ENCODE measurements at places on chromosomes 2 and 18.

DNA sequence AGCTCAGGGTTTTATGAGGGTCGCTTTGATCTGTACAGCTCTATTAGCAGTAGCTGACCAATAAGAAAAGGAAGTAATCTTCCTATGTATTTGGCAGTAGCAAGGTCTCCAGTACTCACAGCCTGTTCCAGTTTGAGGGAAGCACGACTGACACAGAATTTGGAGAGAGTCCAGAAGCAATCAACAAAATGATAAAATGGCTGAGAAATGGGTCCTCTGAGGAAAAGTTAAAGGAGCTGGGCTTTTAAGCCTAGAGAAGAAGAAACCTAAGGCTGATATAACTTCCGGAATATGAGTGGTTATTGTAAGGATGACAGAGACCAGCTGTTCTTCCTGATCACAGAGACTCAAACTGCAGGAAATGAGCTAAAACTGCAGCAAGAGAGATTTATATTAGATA lies 382.8 kb downstream of the GPD2 start:
- no peak for DNase-seq

DNA sequence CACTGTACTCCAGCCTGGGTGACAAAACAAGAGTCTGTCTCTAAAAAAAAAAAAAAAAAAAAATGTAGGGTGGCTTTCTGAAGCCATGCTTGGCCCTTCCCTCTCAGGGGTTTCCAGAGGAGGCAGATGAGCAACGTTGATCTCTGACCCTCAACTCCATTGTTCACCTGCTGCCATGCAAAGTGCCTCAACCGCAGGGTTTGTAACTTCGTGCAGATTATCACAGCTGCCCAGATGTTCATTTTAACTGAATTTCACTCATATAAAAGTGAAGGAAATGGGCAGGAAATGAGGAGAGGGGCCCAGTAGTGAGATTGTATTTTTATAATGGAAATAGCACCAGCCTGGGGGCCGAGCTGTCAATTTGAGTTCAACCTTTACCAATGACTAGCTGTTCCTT lies 14.9 kb upstream of the B3GNT2 start:
- DNase-seq, result no peak

DNA sequence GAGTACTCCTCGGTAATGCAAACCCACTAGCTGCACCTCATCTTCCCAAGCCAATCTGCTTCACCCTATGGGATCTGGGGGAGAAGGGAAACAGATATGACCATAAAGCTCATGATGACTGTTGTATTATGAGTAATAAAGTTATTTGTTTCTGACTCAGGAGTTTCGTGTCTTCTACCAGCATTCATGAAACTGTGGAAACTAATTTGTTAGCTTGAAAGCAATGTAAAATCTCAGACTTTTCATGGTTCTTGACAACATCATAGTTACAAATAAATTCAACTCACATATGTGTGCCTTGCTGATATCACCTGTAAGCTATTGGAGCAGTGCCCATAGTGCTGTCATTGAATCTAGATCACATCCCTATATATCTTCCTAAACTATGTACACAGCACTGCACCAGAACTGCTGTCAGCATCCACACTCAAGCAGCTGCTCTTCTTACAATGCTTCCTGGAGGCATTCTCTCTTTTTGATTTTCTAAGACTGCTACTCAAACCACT lies 135.6 kb upstream of the KYNU start:
- DNase-seq, result no peak

DNA sequence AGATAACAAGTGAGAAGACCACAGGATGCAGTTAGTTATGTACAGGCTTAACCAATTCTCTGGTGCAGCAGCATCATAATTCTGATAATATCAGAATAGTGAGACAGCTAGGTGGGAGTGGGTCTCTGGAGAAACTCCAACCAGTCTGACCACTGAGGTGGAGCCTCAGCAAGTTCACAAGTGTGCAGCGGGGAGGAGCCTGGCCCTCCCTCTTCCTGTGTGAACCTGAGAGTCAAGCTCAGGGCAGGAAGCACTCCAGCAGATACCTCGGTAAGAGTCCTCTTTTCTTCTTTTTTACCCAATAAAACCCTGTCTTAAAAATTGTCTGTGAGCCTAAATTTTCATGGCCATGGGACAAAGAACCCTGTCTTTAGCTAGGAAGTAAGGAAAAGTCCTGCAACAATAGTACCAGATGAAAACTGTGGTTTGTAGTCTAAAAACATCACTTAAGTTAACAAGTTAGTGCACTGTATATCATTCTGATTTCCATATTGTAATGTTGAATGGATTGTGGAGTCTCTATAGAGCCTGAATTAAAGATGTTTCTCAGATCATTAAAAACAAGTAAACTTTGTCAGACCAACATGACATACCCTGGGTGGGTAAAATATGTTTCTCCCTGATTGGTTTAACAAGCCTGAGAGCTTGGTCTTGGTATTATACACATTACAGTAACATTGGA lies 370.8 kb downstream of the TMEM182 start:
- DNase-seq, result no peak

DNA sequence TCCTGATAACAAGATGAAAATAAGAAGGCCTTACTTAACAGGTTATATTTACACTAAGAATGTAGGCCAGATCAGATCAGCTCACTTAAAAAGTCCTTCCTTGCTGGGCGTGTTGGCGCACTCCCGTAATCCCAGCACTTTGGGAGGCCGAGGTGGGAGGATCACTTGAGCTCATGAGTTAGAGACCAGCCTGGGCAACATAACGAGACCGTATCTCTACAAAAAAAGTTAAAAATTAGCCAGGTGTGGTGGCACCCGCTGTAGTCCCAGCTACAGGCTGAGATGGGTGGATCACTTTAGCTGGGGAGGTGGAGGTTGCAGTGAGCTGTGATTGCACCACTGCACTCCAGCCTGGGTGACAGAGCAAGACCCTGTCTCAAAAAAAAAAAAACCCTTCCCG lies 53.2 kb upstream of the SOS1 start:
- no peak for DNase-seq

DNA sequence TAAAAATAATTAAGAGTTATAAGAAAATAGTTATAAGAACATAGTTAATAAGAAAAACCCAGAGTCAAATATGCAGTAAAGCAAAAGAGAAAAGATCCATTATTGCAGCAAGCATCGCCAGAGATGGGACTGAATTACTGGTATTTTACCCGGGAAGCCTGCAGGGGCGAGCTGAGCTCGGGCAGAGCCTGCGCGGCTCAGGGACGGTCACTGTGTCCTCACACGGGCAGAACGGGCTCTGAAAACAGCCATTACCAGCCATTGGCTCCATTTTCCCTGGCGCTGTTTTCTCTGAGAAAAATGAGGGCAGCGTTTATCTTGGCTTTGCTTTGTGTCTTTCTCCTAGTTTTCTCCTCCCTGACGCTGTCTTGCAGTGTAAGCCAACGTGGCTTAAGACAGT lies 95.3 kb upstream of the ALKAL2 start:
- DNase-seq, result no peak

DNA sequence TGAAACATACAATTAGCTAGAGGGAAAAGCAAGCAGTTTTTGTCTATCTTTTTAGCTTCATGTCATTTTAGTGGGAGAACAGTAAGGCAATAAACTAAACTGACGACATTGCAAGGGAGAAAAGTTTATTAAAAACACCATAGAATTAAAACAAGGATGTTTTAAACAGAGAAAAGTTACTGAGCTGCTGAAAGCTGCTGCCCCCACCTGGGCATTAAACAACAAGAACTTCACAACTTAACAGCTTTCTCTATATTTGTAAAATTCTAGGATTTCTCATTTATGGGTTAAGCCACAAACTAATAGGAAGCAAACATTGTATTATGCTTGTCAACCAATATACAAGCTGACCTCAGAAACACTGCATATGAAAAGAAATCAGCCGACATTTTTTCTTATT lies 289.2 kb downstream of the ERBB4 start:
- no peak for DNase-seq

GRCh38 chr2:231926761-231927565 lies 767 bp upstream of the NPPC start:
- no peak for DNase-seq

DNA sequence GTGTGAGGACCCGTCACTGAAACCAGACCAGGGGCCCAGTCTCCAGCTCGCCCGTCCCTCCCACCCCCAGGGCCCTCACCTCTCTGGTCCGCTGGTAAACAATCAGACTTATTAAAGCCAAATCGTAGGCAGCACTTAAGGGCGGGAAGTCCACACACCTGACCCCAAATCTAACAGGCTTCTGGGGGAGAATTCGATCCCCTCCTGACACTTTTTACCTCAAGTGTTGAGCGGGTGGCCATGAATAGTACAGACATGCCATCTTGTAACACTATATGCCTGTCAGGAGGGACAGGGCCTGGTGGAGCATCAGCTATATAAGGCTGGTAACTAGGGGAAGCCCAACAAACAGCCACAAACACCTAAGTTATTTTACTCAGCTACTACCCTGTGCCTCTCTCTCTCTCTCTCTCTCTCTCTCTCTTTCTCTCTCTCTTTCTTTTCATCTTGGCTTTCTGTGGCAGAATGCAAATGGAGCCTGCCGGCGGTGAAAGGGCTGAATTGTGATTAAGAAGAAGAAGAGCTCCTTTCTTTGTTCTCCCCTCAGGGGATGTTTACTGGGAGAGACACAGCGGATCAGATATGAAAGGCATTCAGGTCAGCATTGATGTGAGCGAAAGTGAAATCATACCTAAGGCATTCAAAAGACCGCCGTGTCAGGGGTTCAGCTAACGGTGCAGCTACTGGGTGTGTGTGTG lies 9.5 kb downstream of the ZEB2 start:
- no peak for DNase-seq

DNA sequence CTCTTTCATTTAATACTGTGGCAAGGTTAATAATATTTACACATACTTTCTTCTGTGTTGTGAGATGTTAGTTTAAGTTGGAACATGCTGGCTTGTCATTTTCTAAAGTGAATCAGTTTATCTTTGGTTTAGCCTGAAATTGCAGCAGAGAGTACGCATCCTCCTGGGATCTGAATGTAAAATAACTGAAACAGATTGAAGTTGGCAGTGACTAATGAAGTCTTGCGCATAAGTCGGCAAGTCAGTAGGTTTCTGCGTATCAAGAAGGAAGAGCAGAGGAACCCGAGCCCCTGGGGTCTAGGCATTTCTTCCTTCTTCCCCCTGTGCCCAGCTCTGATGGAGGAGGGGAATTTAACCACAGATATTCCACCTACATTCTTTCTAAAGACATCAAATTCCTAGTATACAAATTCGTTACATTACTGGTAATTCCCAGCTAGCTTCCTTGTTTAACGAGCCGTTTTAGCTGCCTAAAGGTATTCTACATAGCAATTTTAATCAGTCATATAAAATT lies 392.1 kb upstream of the RAB12 start:
- DNase-seq, result no peak

DNA sequence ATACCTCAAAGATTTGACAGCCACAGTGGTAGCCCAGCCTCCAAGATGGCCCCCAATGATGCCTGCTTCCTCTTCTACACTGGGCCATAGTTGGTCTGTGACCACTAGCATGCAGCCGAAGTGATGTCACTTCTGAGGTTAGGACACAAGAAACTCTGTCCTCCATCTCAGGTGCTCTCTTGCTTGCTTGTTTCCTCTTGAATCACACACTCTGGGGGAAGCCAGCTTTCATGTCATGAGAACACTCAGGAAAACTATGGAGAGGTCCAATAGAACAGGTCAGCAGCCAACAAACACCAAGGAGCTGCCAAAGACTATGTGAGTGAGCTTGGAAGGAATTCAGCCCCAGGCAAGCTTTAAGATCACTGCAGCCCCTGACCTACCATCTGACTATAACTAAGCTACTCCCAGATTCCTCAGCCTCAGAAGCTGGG lies 3.3 kb upstream of the ADAM17 start:
- no peak for DNase-seq

DNA sequence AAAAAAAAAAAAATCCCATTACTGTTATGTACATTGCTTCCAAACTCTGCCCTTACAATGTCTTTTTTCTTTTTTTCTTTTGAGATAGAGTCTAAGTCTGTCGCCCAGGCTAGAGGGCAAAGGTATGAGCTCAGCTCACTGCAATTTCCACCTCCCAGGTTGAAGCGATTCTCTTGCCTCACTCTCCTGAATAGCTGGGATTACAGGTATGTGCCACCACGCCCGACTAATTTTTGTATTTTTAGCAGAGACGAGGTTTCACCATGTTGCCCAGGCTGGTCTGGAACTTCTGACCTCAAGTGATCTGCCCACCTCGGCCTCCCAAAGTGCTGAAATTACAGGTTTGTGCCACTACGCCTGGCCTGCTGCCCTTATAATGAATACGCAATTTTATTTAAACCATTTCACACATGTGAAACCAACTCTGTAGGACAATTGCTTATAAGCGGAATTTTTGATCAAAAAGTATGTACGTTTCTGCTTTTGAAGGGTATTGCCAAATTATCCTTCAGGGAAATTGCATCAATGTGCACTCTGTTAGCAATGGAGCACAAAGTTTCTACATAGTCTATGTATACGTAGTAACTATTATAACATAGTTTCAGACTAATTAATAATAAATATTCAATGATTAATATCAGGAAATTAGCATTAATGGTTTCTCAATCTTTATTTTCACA lies 55.7 kb upstream of the ACTR3 start:
- DNase-seq, result no peak

DNA sequence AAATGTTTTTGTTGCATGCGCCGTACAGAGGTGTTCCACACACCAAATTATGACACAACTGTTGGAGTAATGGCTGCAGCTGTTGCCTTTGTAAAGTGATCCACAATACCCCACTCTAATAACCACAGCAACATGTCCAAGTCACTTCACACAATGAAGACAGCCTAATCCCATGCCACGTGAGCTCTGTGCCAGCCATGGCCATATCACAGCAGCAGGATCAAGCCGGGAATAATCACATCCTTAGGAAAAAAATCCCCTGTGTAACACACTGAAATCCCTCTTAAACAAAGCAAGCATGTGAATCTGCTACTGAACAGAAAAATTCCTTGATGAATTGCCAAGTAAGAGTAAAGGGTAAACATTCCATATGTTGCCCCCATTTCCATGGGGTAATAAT lies 179.5 kb upstream of the PARD3B start:
- no peak for DNase-seq

GRCh38 chr2:46167924-46168323 lies 129.3 kb upstream of the EPAS1 start:
- no peak for DNase-seq

- no peak for DNase-seq
Measured at GRCh38 chr2:203802342-203803052, 65.1 kb upstream of the CTLA4 start.

GRCh38 chr2:96305091-96305978 lies at the start of gene SNRNP200:
Gene SNRNP200, minus strand, starts transcription at chr2:96305546. Its CDS starts 109 bp downstream, at chr2:96305437.
- peak; percentile 59 for DNase-seq

- DNase-seq, result no peak
Measured at GRCh38 chr2:20633001-20633400, 17.9 kb downstream of the HS1BP3 start.

GRCh38 chr2:217055624-217056023 lies 195.8 kb upstream of the TNP1 start:
- no peak for DNase-seq

- no peak for DNase-seq
Measured at GRCh38 chr2:118986738-118987137, 44.7 kb downstream of the MARCO start.

GRCh38 chr2:200765995-200766660 lies 45.6 kb upstream of the BZW1 start:
- no peak for DNase-seq

GRCh38 chr2:123651151-123651550 lies 373.9 kb upstream of the CNTNAP5 start:
- no peak for DNase-seq
